ENCODE measurements at places on chromosomes 4 and X. TPM values are rescaled to one million over a fixed set of nuclear protein-coding genes. Genes with fewer than 3 reads are reported as not detected.

The CACNA1F gene
- total RNA-seq, result 0.14 TPM

The CYSLTR1 gene
- 1.2 TPM for total RNA-seq

The PHOX2B gene
- 2.5 TPM for total RNA-seq

The UGT8 gene
- under 0.01 TPM for total RNA-seq

DNA sequence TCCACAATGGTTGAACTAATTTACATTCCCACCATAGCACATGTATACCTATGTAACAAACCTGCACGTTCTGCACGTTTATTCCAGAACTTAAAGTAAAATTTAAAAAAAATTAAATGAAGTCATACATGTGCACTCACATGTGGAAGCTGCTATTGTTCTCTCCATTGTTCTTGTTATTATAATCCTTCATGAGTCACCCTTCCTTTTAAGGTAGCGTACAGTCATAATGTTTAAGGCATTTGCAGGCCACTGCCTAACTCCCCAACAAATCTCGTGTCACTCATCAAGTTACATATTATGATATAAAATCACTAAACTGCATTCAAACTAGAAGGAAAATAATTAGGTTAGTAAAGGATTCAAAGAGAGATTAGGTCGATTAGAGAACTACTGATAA, 63.6 kb downstream of the SLC7A11 start:
- no peak overlapping the region for H3K4me3 ChIP-seq
- H3K4me1 ChIP-seq, result no peaks in the 10 kb centered on the region
- no peaks in the 10 kb centered on the region for H3K36me3 ChIP-seq
- DNase-seq, result no peak

DNA sequence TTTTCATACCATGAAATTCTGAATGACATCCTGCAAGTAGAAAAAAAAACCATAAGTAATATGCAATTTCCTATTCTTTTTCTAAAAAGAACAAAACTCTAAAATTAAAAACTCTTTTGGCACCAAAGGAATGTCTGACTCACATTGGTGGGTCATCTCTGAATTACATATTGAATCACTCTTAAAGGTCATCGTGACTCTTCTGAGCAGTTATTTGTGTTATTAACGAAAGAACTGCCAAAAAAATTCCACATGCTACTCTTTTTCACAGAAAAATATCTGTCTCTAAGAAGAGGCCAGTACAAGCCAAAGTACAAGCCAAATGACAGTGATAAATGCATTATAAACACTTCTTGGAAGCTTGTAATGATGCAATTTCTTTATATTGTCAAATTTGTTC, 282.2 kb downstream of the GUCY2F start:
- no peaks in the 10 kb centered on the region for H3K4me1 ChIP-seq
- no peaks in the 10 kb centered on the region for H3K36me3 ChIP-seq
- H3K27ac ChIP-seq, result no peak overlapping the region

DNA sequence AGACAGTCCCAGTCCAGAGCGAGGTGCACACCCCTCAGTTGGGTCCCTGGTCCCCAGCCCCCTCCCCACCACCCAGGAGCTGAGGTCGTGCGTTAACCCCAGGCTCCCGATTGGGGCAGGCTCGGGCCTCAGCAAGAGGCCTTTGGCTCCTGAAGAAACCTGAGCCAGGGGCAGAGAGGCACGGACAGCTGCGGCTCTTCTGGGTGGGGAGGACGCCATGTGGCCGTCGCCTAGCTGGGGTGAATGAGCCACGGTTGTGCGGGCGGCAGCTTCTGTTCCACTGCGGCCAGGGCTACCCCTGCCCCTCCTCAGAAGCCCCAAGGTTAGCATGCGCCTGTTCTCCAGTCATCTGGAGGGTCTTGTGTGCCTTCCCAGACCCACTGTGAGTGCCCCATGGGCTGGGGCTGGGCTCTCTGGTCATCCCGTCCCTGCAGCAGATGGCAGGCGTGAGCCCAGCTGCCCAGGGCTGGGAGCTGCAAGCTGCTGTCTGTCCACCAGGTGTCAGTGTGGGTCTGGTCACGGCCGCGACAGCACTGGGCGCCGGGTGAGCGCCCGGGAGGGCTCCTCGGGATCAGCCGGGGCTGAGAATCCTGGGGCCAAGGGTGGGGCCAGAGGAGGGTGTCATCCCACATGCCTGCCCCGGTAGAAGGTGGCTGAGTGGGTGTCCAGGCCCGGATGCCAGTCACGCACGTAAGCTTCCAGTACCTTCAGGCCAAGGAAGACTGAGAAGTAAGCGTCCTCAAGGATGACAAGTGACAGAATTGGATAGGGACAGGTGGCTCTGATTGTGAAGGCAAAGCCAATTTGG, 21.9 kb downstream of the ATP2B3 start:
- no peaks in the 10 kb centered on the region for H3K4me1 ChIP-seq
- H3K36me3 ChIP-seq, result no peaks in the 10 kb centered on the region
- H3K4me3 ChIP-seq, result no peak overlapping the region
- no peak overlapping the region for H3K27ac ChIP-seq
- H3K27me3 ChIP-seq, result peaks cover 2% of the 10 kb centered on the region

DNA sequence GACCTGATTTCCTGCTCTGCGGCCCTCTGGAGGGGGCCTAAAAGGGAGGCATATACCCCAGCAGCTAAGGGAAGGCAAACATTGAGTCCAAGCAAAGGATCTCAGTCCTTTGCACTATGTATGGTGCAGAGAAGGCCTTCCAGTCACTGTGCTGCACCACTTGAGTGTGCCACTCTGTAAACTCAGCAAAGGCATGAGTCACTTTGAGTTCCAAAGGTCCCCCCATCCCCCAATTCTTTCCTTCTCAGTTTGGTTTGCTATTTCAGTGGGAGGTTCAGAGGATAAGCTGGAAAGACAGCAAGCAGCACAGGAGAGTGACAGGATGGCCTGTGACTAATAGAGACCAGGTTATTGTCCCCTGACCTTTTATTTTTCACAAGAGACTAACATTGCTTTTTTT, 131.3 kb downstream of the FHDC1 start:
- H3K4me1 ChIP-seq, result no peaks in the 10 kb centered on the region
- no peak overlapping the region for H3K27ac ChIP-seq
- H3K36me3 ChIP-seq, result no peaks in the 10 kb centered on the region
- DNase-seq, result no peak
- no peak overlapping the region for H3K4me3 ChIP-seq

DNA sequence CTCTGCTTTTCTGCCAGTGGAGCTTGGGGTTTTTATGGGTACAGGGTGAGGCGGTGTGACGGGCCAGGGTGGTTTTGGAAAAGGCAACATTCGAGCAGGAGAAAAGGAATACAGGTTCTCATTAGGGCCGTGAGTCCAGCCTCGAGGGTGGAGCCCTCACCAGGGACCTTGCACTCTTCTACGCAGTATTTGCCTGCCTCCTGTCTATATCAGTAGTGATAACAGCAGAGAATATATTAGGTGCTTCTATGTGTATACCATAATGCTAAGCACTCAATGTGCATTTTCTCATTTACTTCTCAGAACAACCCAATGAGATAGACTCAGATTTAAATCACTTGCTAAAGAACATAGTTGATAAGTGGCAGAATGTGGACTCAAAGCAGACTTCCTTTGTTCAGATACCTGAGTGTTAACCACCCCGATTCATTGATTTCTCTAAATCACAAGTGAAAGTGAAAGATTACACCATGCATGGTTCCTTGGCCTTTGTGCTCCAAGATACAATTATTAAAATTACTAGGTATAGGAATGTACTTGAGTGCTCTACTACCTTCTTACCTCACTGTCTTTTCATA, 403.9 kb downstream of the PCDH7 start:
- no peaks in the 10 kb centered on the region for H3K4me1 ChIP-seq
- H3K27ac ChIP-seq, result no peak overlapping the region
- H3K4me3 ChIP-seq, result no peak overlapping the region
- no peaks in the 10 kb centered on the region for H3K27me3 ChIP-seq

Measured in sigmoid colon (tissue), 7 donors.